Upper lobe of left lung (tissue), 6 donors: ENCODE measurements at places on chromosomes 4 and X. TPM values are rescaled to one million over a fixed set of nuclear protein-coding genes. Genes with fewer than 3 reads are reported as not detected.

DNA sequence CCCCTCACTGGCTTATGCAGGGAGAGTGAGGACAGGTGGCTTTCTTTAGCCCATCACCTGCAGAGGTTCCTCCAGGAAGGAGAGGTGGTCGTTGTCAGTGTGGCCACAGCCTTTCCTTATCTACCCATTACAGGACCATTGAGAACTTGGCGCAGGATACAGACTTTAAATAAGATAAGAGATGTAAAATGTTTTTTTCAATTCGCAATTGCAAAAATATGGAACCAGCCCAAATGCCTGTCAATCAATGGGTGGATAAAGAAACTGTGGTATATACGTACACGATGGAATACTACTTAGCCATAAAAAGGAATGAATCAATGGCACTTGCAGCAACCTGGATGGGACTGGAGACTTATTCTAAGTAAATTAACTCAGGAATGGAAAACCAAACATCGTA lies 6.9 kb upstream of the RNF175 start:
- no peak for DNase-seq

DNA sequence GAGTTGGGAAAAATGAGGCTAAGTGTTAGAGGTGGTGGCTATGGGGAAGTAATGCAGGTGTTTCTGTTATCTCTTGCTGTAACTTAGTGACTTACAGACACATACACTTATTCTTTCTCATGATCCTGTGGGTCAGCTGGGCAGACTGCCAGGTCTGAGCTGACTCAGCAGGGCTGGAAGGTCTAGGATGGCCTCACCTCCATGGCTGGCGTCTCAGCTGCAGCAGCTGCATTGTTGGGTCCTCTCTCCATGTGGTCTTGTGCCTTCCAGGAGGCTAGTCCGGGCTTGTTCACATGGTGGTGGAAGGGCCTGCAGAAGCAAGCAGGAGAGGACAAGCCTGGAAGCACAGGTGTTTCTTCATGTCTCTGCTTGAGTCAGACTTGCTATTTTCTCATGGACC lies 172.7 kb downstream of the NHS start:
- no peak for DNase-seq

GRCh38 chr4:71260544-71260943 lies 78.3 kb upstream of the SLC4A4 start:
- DNase-seq: no peak

The SCML2 gene
- total RNA-seq: 0.89 TPM

DNA sequence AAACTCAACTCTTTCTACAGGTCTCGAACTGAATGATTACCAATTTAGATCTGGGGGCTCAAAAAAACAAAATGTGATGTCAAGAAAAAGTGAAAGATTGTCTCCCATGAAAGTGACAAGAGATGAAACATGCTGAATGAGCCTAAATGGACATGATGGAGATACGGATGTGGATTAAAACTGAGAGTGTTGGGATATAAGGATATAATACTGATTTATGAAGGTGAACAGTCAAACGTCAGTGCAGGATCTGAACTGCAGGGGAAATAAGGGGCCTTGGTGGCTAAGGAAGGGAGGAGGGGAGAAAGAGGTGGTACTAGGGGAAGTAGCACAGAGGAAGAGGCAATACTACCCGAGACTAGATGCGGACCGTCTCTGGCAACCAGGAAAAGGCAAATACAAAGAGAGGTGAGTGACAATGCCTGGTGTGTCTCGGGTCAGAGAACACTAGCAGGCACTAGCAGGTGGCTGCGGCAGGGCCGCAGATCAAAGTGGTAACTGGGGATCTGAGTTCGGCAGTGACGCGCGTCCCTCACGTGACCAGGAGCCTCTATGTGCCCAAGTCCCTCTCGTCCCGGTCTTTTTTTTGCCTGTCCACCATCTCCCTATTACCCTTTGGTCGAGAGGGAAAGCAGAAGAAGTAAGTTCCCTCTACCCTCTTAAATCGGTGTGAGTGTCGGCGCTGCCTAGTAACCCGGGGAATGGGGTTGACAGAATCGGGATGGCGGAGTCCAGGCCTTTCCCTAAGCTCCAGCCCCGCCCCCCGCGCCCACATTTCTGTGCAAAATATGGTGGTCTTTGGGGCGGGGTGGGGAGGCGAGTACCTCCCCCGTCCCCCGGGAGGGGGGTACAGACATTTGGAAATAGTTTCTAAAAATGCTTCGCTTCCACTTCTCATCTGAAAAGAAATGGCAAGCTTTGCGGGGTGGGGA lies at the start of gene TCEAL1:
TSS of gene TCEAL1 (plus strand) at position 590 of the 932 bp plus-strand sequence. CDS start 942 bp downstream, outside the sequence.
- DNase-seq: peak; percentile 66

DNA sequence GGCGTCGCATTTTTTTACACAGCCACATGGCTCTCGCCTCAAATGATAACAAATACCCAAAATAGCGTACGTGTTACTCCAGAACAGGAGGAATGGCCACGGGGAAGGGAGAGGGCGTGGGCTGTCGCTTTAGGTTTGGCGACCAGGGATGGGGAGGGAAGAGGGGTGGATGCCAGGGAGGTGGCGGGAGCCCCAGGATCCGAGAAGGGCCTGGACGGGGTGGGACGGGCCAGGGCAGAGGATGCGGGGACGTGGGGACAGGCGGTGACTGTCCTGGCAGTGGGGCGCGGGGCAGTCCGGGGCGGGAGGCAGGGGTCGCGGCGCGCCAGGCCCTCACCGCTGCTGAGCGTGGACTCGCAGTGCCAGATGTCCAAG lies 631 bp downstream of the TMEM47 start:
- no peak for DNase-seq

DNA sequence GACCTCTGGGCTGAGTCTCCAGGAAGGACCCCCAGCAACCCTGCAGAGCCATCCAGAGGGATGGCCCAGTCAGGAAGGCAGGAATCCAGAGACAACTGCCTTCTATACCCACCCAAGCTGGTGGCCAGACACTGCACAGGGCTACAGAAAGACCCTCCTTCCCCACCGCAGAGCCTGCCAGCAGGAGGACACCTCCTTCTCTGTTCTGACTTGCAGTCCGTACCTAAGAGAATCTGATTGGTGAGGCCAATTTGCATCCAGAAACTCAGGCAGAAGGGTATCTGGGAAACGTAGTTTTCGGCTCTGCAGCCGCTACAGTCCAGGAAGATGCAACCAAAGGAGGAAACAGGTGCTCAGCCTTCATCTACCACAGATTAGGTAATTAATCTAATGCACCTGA lies 155.4 kb upstream of the FRG1 start:
- no peak for DNase-seq

- no peak for DNase-seq
These were observed 497 bp upstream of the GRPEL1 start for GRCh38 chr4:7068279-7068842.

- no peak for DNase-seq
These were observed 10.5 kb upstream of the TMEM165 start for GRCh38 chr4:55385201-55385649.

- no peak for DNase-seq
These were observed 20.1 kb downstream of the MAGEC2 start for GRCh38 chrX:142184756-142185602.

The PASD1 gene
- total RNA-seq: not detected

The MMRN1 gene
- 18.2 TPM for total RNA-seq

The ESX1 gene
- not detected for total RNA-seq

DNA sequence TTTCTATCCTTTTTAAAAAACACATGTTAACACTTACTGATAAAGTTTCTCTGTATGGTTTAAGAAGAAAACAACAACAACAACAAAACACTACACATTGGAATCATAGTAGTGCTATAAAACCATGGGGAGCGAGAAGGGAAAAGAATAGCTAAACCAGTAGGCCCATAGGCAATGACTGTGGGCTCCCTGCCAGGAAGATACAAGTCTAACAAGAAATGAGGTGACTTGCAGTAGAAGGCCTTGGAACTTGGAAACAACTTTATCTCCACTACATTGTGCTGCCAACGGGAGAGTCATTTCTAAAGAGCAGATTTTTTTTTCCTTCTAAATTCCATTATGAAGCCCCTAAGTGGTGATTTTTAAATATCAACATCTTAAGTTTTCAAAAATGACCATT lies 78.0 kb downstream of the GPC4 start:
- peak; percentile 31 for DNase-seq

The MUC7 gene
- total RNA-seq: not detected

DNA sequence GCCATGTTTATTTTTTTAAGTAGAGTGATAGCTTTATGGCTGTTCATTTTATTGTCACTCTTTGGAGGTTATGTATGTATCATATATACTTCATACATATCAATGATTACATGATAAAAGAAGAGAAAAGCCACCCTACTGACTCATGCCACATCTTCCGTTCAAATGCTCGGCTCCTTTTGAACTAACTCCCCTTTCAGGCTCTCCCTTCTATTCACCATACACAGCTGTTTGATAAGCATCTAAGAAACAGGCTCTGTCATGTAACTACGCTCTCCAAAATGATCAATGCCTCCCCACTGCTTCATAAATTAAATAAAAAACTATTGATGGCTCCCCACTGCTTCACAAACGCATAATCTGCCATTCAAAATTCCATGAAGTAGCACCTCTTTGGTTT lies 89.4 kb downstream of the SEL1L3 start:
- DNase-seq: no peak

DNA sequence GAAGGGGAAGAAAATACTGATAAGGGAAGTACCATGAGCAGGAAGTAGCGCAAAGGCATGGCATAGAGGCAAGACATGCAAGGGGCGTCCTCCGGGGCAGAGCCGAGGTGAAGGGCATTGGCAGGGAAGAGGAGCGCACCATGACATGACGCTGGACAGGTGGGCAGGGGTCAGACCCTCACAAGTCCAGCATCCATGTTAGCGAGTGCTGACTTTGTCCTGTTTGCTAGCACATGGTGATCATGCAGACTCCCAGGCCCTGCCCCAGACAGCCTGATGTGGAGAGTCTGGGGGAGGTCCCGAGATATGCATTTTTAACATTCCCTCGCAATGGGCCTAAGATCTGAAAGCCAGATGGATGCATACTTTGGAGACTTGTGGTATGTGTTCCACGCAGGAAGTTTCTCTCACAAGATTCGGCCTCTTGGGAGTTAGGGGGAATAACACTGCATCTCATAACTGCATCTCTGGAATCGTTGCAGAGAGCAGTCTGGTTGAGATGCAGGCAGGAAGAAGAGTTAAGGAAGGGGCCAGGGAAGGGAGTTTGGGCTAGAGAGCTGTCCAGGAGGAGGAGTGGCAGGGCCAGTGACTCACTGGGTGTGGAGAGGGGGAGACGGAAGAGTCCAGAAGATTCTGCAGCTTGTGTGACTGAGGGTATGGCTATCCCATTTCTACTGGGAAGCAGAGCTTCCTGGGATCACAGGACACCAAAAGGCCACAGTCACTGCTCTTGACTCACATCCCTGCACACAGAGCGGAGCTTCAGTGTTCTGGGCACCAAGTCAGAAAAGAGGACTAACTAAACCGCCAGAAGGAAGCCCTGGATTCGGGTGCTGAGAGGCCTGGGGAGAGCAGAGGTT lies 59.7 kb downstream of the FAM184B start:
- no peak for DNase-seq

The XG gene
- total RNA-seq: not detected

- no peak for DNase-seq
These were observed 31.3 kb upstream of the ARHGEF38 start for GRCh38 chr4:105520819-105521790.

The PHOX2B gene
- total RNA-seq: not detected

The ADGRG4 gene
- 0.06 TPM for total RNA-seq

DNA sequence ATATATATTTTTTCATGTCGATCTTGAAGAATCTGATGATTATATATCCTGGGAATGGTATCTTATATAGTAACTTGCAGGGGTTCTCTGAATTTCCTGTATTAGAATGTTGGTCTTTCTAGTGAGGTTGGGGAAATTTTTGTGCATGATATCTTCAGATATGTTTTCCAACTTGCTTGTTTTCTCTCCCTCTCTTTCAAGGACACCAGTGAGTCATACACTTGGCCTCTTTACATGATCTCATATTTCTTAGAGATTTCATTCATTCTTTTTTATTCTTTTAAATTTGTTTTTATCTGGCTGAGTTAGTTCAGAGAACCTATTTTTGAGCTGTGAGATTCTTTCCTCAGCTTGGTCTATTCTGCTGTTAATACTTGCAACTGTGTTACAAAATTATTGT lies 27.2 kb upstream of the C4orf17 start:
- no peak for DNase-seq

- DNase-seq: no peak
These were observed 152.0 kb upstream of the SFRP2 start for GRCh38 chr4:153940916-153941315.

DNA sequence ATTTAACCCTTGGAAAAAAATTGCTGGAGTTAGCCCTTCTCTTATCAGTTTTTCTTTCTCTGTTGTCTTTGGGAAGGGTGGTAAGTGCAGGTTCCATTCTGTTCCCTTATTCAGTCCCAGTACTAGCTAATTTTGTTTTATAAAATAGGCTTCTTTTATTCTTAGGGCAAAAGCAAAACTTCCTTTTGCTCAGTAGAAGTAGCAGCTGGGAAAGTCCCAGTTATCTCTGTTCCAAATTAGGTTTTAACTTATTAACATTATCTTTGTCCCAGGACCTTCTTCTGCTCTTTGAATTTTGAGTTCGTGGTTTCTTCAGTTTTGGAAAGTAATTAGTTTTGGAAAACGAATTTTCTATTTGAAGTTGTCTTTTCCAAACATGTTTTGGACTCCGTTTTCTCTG lies 61.1 kb downstream of the BANK1 start:
- DNase-seq: no peak

- DNase-seq: peak; percentile 33
These were observed 2.4 kb upstream of the MBNL3 start for GRCh38 chrX:132491191-132491590.

GRCh38 chr4:42399393-42399792 lies 2.1 kb downstream of the SHISA3 start:
- DNase-seq: no peak

The PAGE2 gene
- total RNA-seq: not detected

The PLP1 gene
- total RNA-seq: not detected

- no peak for DNase-seq
These were observed 57.0 kb downstream of the SHROOM3 start for GRCh38 chr4:76492055-76492454.

The TMEM255A gene
- 3.3 TPM for total RNA-seq

DNA sequence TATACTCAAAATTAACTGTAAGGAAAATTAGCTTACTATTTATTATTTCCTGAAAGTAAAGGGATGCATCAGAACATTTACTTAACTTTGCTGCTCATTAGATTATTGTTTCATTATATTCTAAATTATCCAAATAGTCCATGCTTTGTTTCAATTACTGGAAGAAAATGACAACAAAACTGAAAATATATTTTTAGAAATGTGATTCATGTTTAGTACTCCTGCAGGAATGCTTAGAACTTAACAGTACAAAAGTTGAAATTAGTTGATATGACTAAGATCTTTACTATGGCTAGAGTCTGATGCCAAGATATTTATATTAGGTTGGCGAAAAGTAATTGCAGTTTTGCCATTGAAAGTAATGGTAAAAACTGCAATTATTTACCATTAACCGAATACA lies 660.5 kb upstream of the PABPC4L start:
- DNase-seq: no peak

The XAGE1A gene
- 2.1 TPM for total RNA-seq

GRCh38 chr4:156173937-156174336 lies 220.3 kb upstream of the CTSO start:
- DNase-seq: no peak

DNA sequence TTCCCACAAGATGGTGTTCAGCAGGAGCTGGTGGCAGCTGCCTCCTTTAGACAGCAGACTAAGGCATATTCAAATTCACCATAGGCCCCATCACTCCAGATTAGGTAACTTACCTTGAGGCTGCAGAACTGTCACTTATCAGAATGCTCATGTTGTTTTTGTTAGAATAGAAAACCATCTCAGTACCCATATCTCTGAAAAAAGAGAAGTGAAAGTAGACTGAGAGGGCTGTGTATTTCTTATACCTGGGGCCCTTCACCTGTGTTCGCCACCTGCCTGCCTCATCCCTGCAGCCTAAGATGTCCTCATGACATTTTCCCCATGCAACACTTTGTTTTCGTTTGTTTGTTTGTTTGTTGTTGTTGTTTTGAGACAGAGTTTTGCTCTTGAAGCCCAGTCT lies 32.9 kb upstream of the SPRY1 start:
- no peak for DNase-seq
